ENCODE measurements at places on chromosomes 7 and 10.

GRCh38 chr7:73341877-73342276, 13.9 kb downstream of the FKBP6 start:
- no peak for DNase-seq

DNA sequence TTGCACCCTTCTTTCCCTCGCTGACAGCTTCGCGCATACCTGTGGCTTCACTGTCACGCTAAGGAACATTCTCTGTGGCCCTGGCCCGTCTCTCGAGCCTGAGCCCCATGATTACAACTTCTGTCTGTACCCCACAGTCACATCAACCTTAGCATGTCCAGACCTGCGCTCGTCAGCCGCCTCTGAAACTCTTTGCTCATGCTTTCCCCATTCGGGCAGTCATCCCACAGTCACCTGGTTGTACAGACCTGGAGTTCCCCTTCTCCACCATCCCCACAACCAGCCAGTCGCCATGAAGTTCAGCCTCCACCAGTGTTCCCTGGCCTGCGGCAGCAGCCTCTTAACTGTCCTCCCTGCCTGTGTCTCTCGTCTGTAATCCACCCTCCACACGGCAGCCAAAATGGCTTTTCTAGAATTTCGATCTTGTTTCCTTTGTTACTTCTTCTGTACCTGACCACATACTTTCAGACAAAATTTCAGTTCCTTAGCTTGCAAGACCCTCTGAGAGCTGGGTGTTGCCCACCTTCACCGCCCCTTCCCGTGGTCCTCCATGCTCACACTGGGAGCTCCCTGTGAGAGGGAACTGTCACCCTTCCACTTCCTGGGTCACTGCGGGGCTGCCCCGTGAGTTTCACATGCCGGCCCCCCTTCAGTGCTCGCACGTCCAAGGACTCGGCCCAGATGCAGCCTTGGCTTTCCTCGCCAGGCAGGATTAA, 229.2 kb downstream of the CELF2 start:
- DNase-seq = no peak

GRCh38 chr10:35188954-35189353, 62.3 kb downstream of the CREM start:
- DNase-seq = no peak

- no peak for DNase-seq
Observed at GRCh38 chr10:30134171-30134945, 75.0 kb upstream of the JCAD start.

DNA sequence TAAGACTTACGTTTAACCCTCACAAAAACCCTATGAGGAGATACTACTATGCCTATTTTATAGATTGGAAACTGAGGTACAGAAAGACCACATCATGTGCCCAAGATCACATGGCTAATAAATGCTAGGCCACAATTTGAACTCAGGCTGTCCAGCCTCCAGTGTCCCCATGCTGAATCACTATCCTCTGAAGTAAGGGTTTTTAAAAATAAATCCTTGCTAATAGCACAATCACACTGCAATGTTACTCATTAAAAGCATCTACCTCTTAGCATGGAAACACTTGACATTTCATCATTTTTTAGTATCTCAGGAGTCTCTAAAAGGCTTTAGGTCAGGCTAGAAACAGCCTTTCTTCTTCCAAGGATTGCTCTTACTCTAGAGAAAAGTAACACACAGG, 50.0 kb upstream of the PPP1R3C start:
- DNase-seq = no peak

- no peak for DNase-seq
Observed at GRCh38 chr10:117188371-117188770, 8.9 kb upstream of the KCNK18 start.

DNA sequence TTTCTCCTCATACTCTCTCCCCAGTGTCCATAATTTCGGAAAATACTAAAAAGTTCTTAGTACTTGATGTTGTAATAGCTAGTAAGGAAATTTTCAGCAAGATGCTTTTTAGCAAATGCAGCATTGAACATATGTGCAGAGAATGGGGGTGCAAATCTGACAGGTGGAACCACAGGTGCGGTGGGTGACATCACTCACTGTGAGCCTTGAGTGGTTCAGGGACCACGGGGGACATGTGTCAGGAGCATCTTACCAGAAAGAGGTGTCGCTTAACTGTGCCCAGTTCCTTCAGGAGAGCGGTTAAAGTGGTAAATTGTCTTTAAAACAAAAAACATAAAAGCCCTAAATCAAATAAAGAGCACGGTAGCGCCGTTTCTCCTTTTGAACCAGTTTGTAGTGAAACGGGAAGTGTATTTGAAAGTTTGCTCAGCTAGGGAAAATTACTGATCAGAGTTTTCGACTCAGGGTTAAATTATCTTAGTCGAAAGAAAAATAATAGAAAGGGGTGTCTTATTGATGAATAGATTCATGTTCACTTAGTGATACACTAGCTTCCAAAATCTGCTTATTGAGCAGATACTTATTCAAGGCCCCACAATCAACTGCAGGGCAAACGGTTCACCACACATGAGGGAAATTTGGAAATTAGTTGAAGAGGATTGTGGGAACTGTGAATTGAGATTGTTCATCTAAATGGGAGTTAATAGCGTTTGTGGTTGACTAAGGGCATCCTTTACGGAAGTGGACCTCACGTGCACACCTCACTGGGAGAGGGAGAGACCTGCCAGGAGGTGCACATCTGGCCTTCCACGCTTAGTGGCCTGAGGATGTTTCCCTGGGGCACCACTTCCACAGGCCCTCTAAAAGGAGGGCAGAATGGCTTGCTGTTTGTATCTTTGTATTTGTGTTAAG, 12.7 kb downstream of the CUL1 start:
- DNase-seq = no peak

- no peak for DNase-seq
Observed at GRCh38 chr7:158753900-158754299, 49.3 kb upstream of the NCAPG2 start.

DNA sequence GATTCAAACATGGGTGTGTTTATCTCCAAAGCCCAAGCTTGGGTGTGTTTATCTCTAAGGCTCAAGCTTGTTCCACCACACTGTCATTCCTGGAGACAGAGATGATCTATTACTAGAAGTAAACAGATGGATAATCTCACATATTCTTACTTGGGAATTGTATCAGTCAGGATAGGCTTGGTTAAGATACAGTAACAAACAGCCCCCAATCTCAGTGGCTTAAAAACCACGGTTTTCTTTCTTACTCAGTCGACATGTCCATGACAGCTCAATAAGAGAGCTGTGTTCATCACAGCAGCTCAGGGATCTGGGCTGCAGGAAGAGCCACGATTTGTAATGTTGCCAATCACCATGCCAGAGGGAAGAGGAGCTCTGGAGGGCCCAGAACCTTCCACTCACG, 38.5 kb upstream of the LOXL4 start:
- DNase-seq = no peak

DNA sequence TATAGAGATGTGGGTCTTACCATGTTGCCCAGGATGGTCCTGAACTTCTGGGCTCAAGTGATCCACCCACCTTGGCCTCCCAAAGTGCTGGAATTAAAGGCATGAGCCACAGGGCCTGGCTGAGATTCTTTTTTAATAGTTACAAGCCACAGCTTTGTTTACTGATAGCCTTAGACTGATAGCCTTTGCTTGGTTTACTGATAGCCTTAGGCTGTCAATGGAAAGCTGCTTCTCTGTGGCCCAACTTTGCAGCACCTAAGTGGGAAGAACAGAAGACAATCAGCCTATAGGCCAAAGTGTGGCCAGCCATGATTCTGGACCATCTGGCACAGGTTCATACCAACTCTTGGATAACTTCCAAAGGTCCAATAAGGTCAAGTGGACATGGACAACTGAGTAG, 24.1 kb upstream of the CDCA7L start:
- DNase-seq = no peak

- DNase-seq = no peak
Observed at GRCh38 chr7:105198223-105198622, 184.2 kb downstream of the KMT2E start.

DNA sequence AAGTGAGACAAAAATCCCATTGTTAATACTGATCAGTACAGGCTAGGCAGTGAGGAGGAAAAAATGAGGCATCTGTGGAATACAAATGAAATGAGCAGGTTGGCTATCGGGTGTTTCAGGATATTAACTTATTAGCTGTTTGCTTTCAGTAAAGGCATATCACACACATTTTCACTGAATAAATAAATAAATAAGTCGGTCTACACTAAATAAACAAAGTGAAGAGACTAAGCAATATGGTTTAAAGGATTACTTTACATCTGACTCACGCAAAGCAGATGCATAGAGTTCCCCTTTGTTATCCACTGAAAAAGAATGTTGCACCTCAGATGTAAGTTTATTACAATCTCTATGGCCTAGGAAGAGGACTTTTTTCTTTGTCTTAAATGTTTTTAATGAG, 6.3 kb upstream of the SEMA3A start:
- DNase-seq = no peak

DNA sequence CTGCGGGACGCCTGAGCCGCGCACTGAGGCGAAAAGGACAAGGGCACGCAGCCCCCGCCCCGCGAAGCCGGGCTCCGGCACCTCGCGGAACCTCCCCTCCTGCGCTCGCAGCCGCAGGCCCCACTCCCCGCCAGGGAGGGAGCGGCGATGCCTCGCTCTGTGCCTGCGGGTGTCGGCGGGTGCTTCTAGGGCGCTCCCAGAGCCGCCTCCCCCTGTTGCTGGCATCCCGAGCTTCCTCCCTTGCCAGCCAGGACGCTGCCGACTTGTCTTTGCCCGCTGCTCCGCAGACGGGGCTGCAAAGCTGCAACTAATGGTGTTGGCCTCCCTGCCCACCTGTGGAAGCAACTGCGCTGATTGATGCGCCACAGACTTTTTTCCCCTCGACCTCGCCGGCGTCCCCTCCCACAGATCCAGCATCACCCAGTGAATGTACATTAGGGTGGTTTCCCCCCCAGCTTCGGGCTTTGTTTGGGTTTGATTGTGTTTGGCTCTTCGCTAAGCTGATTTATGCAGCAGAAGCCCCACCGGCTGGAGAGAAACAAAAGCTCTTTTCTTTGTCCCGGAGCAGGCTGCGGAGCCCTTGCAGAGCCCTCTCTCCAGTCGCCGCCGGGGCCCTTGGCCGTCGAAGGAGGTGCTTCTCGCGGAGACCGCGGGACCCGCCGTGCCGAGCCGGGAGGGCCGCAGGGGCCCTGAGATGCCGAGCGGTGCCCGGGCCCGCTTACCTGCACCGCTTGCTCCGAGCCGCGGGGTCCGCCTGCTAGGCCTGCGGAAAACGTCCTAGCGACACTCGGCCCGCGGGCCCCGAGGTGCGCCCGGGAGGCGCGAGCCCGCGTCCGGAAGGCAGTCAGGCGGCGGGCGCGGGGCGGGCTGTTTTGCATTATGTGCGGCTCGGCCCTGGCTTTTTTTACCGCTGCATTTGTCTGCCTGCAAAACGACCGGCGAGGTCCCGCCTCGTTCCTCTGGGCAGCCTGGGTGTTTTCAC, 519 bp downstream of the ITGB8 start:
- DNase-seq = no peak

- DNase-seq = no peak
Observed at GRCh38 chr10:6195846-6196245, 6.9 kb upstream of the PFKFB3 start.

- DNase-seq = no peak
Observed at GRCh38 chr7:152093717-152094116, 68.2 kb downstream of the GALNT11 start.

- DNase-seq = no peak
Observed at GRCh38 chr10:130935897-130936550, 375.5 kb downstream of the TCERG1L start.

GRCh38 chr7:85065306-85065705, 121.5 kb downstream of the SEMA3D start:
- no peak for DNase-seq

GRCh38 chr7:519484-520390, at the start of gene PDGFA:
TSS of gene PDGFA (minus strand) at chr7:519846. CDS start at chr7:519001, 845 bp downstream.
- DNase-seq = peak; percentile 34

DNA sequence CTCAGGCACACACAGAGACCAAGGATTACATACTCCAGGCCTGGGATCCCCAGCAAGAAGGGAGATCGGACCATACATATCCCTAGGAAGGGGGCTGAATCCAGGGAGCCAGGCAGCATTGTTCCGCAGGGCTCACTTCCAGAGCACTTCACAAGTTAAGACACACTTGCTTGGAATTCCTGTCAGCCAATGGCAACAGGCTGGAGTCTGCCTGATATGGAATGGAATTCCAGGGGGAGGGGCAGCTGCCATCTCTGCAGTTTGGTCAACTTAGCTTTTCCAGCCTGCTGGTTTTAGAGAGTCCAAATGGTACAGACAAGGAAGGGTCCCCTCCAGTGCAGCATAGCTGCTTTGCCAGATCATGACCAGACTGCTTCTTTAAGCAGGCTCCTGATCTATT, 290.0 kb upstream of the GLI3 start:
- DNase-seq = no peak

- DNase-seq = no peak
Observed at GRCh38 chr7:155283565-155284194, 14.0 kb upstream of the INSIG1 start.

DNA sequence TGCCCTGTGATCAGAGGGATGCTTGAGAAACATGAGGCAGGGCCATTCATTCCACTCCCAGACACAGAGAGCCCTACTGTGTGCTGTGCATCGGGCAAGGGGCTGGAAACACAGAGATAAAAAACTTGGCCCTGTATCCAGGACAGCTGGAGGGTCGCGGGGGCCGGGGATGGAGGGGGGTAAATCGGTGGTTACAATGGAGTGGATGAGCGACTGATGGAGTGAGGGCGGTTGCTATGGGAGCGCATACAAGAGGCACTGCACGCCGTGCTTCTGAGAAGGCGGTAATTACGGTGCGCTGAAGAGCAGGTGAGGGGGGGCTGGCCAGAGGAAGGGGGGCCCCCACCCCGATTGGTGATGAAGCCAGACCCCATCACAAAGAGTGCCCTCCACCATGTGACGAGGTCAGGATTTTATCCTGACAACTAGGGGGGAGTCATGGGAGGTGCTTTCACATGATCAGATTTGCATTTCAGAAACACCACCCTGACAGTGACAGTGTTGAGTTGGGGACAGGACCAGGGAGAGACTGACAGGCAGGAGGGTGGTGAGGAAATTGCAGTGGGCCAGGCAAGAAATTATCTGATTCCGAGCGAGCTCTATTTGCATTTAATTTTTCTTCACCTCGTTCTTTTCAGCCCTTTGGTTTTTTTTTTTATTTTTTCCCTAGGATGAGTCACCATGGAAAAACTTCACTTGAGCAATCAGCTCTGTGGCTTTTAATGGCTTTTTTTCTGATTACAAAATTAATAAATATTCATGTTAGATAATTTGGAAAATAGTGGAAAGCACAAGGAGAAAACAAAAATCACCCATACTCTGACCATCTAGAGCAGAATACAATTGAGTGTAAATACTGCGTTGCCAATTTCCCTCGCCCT, 7.8 kb downstream of the CPA5 start:
- no peak for DNase-seq

GRCh38 chr7:22853674-22854157, 31.1 kb upstream of the TOMM7 start:
- peak; percentile 66 for DNase-seq

GRCh38 chr10:77970869-77971803, 44.6 kb upstream of the DLG5 start:
- no peak for DNase-seq

DNA sequence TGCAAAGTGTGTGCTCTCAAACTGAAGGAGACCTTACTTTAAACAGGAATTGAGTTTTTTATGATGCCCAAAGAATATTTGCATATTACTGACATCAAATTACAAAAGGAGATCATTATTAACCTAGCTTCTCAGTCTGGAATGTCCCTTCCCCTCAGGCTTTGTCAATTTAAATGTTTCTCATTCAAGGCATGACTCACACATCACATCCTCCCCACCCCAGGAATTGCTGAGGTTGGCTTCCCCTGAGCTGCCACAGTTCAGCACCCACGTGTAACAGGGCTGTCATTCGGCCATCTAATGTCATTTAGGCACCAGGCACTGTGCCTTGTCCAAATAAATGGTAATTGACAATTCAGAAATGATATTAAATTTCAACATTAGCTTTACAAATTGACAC, 305.9 kb upstream of the MGMT start:
- no peak for DNase-seq

Data from stimulated activated CD4-positive, alpha-beta T cell treated with anti-CD3 and anti-CD28 coated beads, Interleukin-4, amount 100 ng/mL, for 4 hours (primary cell).